Keratinocyte (primary cell): ENCODE measurements at places on chromosomes 2 and 18.
A peak's percentile ranks its signal among the peaks of the same experiment; 100 is the strongest.

GRCh38 chr2:70068119-70068518, 19.2 kb upstream of the PCBP1 start:
- no peak for DNase-seq

- no peak for DNase-seq
Measured at GRCh38 chr18:6625481-6625880, 104.0 kb upstream of the ARHGAP28 start.

DNA sequence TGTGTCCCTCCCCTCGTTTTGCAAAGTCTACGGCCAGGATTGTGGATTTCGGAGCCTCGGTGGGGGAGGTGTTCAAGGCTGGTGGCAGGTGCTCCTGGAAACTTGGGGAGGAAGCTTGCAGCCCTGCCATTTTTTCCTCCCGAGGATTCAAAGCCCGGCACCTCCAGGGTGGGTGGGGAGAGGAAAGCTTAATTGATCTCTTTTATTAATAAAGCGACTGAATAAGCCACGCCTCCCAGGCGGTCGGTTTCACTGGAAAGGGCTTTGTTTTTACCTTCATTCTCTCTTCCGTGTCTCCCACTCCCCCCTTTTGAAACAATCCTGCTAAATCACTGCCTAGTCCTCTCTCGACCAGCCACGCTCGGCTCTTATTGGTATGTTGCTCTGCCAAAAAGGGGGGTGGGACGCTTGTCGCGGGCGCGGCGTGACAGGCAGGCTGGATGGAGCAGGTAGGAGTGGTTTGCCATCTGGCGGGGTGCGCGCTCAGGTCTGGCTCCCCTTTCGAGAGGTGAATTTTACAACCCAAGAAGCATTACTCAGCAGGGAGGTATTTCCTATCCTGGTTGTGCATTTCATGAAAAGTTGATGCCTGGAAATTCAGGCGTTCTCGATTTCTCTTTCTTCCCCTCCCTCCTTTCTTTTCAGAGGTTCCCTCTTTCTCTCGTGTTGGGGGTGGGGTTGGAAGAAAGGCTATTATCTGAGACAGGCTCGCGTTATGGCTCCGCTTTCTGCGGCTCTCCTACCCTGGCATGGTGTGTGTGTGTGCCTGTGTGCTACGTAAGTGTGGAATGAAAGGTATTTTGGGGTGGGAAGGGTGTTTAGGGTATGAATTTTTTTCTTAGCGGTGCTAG, 1.4 kb downstream of the NEDD4L start:
- peak; percentile 35 for DNase-seq

DNA sequence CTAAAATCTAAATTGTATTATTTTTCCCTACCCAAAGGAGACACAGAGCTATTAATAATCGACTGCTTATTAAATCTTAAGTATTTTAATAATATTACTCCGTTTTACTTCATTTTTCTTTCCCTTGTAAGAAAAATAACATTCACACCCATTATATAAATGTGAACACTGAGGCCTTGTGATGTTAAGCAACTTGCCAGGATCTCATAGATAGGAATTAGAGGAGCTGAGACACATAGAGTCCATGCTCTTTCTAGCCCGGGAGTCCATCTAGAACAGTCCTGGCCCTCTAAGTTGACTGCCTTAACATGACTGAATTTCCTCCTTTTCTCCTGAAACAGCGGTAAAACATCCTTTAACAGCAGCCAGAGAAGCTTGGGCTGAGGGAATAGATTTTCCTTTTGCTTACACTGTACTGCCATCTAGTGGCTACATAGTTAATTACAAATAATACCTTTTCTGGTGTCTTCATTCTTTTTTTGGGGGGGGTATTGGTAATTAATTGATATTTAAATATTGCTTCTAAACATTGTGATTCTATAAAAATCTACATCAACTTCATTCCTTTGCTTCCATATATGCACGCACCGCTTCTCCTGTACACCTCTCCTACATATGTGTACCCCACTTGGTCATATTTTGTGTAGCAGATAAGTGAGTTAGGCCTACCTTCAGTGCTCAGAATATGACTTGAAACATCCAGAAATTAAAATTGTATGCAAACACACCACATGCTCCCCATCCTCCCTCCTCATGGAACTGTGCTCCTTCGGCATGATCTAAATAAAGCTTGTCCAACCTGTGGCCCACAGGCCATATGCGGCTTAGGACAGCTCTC, 125.8 kb upstream of the HNMT start:
- DNase-seq, result no peak

DNA sequence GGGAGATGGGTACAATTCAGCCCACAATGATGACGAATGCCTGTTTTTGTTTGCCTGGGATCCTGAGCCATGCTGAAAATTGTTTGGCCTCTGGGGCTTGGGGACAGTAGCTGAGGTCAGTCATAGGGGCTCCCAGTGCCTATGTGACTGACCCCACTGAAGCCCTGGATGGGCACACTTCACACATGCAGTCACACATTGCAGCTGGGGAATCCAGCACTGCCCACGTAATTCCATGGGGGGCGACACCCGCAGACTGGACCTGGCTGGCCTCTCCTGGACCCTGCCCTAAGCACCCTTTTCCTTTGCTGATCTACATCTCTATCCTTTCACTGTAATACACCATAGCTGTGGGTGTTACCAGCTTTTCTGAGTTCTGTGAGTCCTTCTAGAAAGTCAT, 295.2 kb upstream of the HS6ST1 start:
- DNase-seq, result no peak

DNA sequence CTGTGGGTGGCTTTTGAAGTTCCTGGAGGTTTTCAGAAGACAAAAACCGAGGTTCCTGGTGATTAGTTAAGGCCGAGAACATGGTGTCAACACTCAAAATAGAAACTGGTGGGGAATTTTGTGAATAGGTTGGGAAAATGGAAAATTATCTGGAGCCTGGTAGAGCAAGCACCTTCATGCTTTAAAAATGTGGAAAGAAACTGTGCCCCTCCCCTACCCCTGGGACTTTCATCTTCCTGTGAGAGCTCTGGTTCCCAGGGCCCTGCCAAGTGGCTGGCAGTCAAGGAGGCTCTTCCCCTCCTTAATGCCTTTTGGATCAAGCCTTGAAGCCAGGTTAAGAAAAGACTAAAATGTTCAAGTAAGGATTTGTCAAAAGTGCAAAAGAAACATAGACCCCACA, 1.9 kb upstream of the CRACDL start:
- DNase-seq, result no peak

GRCh38 chr18:60162388-60162787, 210.2 kb downstream of the MC4R start:
- no peak for DNase-seq

DNA sequence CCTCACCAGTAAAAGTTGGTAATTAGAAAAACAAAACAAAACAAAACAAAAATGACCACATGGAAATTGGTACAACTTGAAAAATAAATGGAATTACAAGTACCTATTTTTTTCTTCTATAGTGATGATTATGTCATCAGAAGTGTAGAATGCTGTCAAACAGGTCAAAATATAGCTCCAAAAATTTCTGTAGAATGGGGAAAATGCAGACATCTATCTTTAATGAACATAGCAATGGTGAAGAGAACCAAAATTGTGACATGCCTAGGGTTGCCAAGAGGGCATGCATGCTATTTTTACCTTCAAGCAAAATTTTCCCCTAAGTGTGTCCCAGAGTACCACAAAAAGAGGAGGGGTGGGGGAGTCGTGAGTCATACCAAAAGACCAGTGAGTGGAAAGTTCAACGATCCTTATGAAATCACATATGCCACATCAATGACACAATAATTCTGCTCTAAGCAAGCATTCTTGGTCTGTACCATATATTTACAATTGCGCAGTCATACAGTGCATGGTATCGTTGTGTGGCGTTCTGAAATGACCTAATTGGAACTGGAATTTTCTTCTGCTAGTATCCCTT, 1436.4 kb downstream of the SUCLG1 start:
- no peak for DNase-seq

DNA sequence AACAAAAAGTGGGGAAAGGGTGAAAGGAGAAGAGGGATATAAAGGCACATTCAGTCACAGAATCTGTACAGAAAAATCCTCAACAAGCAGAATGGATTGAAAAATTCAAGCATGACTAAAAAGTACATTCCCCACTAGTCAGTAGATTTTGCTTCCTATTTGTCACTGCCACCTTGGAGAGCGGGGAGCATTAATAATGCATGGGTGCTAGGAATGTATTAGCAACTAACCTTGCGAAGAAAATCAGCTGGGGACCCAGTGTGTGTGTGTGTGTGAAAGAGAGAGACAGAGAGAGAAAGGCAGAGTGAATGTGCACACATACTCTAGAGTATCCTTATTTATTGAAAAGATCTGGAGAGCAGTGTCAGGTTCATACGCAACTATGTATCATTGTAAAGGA, 968.7 kb upstream of the ZEB2 start:
- DNase-seq, result no peak

DNA sequence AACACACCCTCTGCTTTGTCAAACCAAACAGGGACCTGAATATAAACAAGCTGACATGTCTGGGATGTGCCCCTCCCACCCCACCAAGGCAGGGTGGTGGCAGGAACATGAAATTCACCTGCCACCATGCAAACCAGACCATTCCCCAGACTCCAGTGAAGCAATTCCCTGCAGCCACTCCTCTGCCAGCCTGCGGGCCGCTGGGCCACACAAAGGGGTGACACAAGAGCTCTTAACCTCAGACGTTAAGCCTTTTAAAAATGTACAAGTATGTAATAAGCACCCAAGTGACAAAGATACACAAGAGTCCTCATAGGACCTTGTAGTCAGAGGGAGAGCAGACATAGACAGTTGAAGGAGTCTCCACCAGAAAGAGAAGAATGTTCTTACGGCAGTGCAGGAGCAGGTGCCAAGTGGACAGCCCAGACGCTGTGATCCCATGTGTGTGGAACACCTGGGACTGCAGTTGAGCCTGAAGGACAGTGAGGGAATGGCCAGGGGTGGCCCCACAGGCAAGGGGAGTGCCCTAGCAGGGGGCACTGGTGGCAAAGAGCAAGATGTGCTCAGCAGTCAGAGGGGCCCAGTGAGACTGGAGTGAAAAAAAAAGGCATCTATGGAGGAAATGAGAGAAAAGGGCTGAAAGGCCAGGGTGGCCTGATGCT, 36.9 kb downstream of the CRACDL start:
- DNase-seq, result no peak

- no peak for DNase-seq
Measured at GRCh38 chr2:96839293-96839874, 4.4 kb downstream of the ANKRD23 start.

GRCh38 chr2:98234776-98235175, 111.5 kb upstream of the CNGA3 start:
- no peak for DNase-seq

DNA sequence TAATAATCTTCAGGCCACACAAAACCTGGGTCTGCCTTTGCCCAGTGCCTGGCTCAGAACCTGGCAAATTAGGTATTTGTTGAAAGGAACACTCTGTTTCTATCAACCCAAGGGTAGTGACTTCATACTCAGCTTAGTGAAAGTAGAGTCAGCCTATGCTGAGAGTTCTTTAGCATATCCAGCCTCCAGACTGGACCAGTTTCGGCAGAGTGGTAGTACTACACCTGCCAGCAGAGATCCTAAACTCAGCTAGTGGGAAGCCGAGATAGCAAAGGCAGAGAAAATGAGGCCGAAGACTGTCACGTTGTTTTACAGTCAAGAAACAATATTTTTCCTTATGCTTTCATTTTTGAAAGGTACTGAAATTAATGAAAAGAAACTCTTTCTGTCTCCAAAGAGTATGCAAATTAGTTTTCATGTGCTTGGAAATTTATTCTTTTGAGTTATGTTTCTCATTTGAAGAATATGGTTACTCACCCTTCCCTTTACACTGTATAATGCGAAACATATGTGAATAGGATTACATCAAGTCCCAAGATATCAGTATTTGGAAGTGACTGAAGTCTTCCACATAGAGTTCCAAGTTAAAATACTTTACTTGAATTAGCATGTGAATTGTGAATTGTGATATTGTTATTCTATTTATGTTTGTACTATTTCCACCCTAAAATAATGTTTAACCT, 52.2 kb upstream of the UGP2 start:
- DNase-seq, result no peak

DNA sequence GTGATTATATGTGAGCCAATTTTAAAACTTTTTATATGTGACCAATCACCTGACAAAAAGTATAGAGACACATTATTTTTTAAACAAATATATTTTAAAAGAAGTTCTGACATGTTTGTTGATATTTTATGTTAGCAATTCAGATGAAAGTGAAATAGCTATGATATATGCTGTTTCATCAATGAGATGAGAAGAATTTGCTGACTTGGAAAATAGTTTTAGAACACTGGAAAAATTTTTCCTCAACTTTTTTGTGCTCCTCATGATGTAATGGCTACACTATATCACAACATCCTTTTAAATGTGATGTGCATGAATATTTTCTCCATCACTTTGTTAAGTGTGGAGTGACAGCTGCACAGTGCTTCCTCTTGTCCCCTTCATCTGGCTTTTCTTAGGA, 434.0 kb downstream of the PLCL1 start:
- no peak for DNase-seq
